ENCODE measurements at places on chromosomes 4 and X.

DNA sequence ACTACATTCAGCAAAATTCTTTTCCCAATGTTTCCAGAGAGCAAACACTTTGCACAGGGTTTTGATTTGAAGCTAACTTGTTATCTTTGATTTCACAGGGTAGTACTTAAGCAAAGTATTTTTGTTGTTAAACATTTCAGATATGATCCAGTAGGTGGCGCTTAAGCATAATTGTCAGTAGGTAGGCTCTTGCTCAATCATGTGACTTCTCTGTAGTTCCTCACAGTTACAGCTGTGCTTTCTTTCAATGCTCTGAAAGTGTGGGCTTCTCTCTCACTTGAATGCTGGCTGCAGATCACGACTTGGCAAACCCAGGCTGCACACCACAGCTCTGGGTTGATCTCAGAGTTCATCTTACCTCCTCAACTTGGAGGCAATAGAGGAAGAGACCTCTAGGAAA lies 1016.5 kb downstream of the SH3BGRL start:
- no peak for DNase-seq

DNA sequence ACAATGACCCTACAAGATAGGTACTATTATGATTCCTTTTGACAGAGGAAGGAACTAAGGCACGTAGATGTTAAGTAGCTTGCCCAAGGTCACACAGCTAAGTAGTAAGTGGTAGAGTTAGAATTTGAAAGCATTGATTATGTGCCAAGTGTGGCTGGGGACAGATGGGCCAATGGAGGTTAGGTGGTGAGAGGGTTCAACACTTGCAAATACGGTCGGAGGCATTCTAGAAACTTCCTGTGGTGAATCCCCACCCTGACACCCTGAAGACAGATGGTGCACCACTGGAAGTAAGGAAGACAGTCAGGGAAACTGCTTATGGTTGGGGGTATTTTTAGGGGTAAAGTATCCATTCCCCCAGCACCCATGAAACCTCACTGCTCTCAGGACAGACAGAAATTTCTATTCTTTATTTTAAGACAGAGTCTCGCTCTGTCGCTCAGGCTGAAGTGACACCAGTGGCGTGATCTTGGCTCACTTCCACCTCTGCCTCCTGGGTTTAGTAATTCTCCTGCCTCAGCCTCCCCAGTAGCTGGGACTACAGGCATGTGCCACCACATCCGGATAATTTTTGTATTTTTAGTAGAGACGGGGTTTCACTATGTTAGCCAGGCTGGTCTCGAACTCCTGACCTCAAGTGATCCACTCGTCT lies 142.5 kb downstream of the RASL11B start:
- no peak for DNase-seq

GRCh38 chr4:31328932-31329331 lies 608.8 kb downstream of the PCDH7 start:
- DNase-seq, result no peak

- DNase-seq, result no peak
Measured at GRCh38 chr4:146032234-146032860, 93.7 kb upstream of the ZNF827 start.

GRCh38 chr4:186813377-186814068 lies 89.9 kb upstream of the FAT1 start:
- no peak for DNase-seq

DNA sequence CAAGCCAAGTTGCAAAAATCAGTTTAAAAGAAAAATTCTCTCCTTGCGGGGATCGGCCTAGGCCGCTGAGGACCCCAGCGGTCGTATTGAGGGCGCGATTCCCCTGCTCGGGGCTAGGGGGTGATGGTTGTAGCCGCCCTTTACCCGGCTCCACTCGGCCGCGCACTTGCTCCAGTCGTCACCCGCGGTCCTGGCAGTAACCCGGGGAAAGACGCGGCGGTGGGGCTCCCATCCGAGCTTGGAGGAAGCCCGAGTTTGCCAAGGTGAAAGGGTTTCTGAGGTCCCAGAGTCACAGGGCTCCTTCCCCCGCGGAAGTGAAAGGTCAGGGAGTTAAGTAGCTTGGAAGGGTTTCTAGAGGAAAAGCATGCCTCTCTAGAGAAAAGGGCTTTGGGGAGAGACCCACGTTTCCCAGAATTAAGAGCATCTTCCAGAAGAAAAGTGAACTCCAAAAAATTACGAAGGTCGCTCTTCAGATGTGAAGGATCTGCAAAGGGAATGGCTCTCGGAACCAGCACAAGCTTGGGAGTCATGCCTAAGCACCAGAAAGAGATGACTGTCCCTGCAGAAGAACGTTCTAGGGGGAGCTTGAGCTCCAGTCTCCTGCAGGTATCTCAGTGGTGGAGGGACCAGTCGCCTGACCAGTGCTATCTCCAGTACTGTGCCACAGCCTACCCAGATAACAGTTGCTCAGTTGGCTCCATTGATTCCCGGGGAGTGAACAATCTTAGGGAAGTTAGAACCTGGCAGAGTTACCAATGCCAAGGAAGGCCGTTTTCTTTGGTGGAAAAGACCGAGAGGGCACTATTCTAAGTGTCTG lies 875 bp downstream of the LAP3 start:
- peak; percentile 43 for DNase-seq

- DNase-seq, result no peak
Measured at GRCh38 chr4:134727696-134728095, 526.1 kb upstream of the PABPC4L start.

DNA sequence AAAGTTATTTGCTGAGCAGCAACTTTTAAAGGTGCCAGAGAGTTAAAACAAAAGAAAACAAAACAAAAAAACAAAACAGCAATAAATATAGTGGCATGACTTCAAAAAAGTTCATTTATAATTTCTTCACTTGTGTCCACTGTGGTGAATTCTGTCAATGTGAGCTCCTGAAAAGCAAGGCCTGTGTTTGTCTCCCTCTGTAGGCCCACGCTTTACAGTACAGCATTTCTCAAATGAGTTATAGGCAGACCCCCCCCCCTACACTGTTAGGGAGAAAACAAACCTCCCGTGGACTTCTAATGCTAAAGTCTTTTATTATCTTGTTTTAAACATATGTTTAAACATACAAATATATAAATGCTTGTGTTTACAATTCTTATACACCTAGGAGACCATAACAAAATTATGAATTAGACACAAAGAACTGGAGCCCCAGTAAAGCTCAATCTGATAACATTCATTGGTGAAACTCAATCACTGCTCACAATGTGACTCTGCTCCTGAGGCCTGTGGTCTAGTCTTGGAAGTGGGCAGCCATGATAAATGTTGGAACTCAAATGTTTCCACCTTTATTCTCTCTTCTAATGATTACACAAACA lies 47.0 kb upstream of the SCOC start:
- no peak for DNase-seq

DNA sequence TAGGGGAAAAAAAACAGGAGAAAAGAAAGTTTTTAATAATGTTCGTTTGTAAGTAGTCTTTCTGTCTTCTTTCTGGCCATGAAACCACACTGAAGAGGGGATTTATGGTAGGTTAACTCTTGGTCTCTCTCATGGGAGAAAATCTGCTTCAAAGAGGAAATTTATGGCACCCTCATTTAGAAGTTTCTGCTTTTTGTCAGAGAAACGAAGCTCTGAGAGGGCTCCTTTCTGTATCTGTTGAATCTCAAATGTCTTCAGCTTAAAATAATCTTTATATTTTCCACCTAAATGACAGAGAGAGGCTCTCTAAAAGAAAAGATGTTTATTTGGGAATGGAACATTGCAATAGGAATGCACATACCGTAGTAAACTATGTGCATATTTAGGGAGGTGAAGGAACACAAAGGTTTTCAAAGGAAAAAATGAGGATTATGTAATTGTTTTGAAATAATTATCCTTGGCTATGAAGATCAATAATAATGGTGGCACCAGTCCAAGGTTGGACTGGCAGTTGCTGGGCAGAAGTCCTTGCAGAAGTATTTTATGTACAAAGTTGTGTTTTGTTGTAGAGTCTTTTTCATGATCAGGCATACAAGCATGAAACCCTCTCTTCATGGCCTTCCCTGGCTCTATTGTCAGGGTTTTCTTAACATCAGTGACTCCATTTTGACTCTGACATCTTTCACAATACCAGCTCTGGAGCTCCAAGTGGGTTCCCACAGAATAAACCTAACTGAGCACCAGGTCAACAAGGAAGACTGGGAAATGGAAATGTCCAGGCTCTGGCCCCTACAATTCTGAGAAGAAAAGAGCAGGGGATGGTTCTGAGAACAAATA lies 53.0 kb upstream of the HPSE start:
- no peak for DNase-seq

- DNase-seq, result no peak
Measured at GRCh38 chr4:13522282-13523104, 21.8 kb downstream of the NKX3-2 start.

- DNase-seq, result no peak
Measured at GRCh38 chrX:82677286-82677685, 830.8 kb upstream of the POU3F4 start.

DNA sequence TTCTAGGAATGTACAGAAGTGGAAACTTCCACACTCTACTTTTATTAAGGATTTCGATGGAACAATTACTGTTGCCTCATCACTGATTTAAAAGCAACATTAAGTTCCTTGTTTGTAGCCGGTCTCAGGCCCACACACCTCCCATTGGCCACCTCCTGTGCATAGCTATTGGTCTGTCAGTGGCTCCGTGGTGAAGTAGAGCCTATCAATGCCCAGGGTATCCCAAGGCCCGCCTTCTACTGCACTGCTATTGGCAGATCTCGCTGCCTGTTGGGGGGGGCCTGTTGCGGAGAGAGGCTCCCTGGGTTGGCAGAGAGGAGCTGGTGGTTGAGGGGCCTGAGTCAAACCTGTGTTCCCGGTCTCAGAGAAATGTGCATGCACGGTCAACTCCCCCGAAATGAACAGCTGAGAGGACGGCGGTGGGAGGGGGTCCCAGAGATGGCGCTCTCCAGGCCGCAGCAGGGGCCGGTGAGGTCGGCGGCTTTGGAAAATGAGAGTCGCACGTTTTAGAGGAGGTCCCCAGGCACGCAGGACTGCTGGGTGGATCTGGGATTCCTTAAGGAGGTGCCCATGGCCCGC lies 4.9 kb upstream of the ARAF start:
- peak; percentile 79 for DNase-seq
